ENCODE measurements at places on chromosomes 1 and 21.

DNA sequence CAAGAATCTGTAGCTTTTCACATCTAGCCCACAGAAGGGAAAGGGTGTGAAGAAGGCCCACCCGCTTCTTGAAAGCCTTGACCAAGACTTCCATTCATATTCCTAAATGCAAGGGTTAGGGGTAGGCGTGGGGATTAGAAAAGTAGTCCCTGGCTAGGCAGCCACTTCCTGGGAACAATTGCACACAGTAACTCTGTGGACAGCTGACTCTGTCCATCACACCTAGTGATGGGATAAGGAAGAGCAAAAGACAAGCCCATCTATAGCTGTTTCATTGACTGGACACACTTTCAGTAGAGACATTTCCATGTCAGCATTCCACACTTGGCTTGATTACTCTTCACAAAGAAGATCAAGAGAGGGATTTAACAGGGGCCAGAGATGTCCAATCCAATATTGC, 294.2 kb downstream of the PBX1 start:
- no peak for DNase-seq

GRCh38 chr1:97630281-97630680, 290.6 kb downstream of the DPYD start:
- DNase-seq: no peak

GRCh38 chr1:74286414-74286813, 51.2 kb downstream of the TNNI3K start:
- no peak for DNase-seq

DNA sequence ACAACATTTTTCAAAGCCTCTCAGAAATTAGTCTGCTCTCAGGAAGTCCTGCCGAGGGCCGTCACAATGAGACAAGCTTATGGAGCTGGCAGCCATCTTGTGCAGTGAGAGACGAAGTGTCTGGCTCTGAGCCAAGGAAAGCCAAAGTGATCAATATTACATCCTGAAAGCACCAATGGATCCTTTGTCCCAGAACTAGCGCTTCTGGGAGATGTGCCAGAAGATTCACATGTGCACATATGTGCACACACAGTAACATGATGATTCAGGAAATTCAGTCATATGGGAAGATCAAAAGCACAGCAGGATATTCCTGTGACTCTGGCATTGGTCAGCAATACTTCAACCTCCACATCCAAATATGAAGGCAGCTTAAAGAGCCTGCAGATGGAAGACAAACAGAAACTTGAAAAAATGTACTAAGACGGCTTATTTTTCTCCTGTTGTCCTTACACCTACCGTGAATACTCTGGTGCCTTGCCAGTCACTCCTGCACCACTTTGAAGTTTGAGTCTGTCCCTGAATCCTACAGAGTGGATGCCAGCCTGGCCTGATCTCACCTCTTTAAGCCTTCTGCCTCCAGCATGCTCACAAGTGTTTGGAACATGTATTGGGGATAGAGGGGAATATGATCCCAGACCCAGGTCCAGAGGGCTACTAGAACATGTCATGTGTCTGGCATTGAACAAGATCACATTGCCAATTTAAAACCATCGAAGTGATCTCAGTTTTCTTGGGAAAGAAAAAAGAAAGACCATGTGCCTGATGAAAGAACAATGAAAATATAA, 44.5 kb upstream of the PRRX1 start:
- no peak for DNase-seq

DNA sequence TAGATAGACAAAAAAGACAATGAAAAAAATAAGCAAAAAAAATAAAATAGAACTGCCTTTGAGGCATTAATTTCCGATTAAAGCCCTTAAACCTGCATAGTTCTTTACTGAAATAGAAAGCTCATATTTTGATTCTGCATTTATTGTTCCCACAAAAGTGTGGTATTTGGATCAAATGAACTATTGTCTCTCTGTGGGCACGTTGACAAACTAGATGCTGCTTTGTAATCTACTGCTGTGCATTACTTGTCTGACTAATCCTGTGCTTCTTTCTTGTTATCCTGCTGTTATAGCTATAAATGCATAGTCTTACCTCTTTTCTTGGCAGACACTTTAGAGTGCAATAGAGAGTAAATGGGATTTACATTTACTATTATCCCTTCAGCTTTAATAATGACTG, 31.4 kb upstream of the SLC35D1 start:
- DNase-seq: no peak

Measured in activated T-cell treated with anti-CD3 and anti-CD28 coated beads for 1 hour (primary cell).